Fibroblast of skin of left quadriceps (primary cell): ENCODE measurements at places on chromosomes 2 and 18.

DNA sequence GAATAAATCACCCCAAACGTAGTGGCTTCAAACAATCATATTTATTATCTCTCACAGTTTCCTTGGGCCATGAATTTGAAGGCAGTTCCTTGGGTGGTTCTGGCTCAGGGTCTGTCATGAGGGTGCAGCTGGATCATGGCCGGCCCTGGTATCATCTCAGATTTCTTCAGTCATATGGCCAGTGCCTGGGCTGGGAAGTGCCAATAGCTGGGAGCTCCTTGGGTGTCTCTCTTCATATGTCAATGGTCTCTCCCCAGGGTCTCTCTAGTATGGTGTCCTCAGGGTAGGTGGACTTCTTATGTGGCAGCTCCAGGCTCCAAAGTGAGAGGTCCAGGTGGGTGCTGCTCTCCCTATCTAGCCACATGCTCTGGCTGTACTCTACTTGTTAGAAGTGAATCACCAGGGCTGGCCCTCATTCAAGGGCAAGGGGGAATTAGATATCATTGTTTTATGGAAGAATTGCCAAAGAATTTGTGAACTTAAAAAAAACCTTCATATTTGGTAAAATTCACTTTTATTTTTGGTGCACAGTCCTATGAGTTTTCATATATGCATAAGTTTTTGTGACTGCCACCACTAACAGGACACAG is 15.4 kb downstream of the FHOD3 start:
- no peak for DNase-seq

DNA sequence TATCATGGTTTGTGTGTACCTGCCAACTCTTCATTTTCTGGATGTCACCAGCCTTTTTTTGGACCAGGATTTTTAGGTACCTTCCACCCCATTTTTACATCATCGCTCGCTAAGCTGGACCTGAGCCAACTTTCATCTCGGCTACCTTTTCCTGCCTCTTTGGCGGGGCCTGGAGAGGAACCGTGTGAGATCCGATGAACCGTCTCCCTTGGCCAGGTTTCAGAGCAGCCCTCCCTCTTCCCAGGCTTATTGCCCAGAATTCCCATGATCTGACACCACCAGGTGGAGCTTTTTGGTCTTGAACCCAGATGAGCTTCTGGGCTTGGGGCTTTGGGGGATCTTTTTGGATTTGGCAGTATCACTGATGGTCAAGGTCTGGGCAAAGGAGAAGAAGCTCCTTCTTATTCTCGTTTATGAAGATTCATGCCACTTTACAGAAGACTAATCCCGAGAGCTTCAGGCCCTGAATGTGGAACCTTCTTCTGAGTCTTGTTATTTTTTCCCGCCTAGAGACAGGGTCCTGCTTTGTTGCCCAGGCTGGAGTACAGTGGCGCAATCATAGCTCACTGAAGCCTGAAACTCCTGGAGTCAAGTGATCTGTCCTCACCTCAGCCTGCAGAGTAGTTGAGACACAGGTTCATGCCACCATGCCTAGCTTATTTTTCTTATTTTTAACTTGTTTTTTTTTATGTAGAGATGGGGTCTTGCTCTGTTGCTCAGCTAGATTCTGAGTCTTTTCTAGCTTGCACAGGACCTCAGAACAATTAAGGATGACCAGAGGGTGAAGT is 50.4 kb downstream of the GATA6 start:
- DNase-seq, result no peak

DNA sequence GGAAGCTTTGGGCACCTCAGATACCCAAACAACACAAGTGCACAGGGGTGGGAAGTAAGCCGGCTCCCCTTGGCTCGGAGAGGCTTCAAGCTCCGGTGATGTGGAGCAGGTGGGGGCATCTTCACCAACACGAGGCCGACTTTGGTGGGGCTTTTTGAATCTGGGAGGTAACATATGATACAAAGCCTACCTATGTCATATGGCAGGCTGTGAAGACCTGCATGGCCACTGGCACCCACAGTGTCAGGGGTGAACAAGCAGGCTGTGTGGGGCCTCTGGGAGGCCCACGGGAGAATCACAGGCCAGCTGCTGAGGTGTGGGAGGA is 109.0 kb downstream of the EIPR1 start:
- DNase-seq, result no peak

DNA sequence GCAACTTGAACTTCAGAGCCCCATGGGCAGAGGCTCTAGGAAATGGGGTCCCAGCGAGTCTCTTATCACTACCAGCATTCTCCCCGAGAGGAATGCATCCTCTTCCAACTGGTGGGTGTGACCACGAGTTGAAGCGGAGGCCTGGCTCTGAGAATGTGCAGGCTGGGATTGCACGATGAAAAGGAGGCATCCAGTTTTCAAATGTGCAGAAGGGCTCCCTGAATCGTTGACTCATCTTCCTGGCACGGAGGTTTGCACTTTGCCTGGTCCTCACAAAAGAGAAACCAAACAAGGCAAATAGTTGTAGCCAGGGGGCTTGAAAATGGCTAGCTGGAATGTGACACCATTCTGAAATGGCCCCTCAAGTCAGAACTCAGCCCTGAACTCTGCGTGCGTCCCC is 216.7 kb downstream of the GLI2 start:
- DNase-seq, result peak; percentile 60

- no peak for DNase-seq
Observed at GRCh38 chr2:3631851-3632659, 25.9 kb upstream of the ALLC start.

- no peak for DNase-seq
Observed at GRCh38 chr2:120992791-120993555, 257.3 kb downstream of the GLI2 start.

DNA sequence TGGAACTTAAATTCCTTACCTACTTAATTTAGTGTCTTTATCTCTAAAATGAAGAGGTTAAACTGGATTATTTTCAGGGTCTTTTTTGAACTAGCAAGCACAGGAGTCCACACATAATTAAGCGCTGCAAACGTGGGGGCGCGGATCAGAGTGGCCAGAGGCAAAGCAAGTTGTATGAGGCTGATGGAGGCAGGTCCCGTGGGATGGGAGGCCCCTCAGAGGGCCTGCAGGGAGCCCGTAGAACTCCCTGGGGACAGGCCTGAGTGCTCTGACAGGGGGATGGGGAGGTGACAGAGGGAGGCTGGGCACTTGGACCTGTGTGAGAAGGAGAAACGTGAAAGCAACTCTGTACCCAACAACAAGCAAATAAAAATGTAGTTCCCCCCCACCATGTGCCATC is 177.8 kb downstream of the ACKR3 start:
- DNase-seq, result no peak

- DNase-seq, result no peak
Observed at GRCh38 chr18:74141667-74142066, 6.0 kb downstream of the FBXO15 start.

- DNase-seq, result no peak
Observed at GRCh38 chr2:234143896-234144295, 93.4 kb downstream of the SPP2 start.

DNA sequence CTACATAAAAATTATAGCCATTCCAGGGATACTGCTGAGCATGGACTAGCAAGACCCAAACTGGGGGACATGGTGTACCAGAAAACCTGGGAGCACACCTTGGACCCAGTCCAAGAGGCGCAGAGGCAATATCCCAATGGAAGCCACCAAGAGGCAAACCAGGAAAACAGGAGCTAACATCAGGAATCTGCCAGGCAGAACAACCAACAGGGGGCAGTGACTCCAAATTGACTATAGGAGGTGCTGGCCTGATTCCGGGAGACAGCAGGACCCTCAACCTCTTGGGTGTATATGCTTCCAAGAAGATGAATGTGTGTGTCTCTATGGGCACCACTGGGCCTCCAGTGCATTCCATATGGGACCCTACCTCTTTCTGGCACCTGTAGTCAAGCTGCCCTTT is 172.7 kb upstream of the ARL4C start:
- no peak for DNase-seq

DNA sequence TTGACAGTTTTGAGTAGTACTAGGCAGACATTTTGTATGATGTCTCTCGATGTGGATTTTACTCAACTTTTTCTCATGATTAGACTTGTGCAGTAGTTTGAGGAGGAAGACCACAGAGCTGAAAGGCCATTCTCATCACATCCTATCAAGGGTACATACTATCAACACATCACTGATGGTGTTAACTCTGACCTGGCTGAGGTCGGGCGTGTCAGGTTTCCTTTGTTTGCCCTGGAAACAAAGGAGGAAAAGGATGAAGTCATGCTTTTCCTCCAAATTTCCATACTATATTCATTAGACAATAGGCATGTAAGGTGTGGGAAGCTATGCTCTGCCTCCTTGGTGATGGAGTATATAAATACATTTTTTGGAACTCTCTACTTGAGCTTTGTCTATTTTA is 211.1 kb downstream of the DSEL start:
- no peak for DNase-seq

DNA sequence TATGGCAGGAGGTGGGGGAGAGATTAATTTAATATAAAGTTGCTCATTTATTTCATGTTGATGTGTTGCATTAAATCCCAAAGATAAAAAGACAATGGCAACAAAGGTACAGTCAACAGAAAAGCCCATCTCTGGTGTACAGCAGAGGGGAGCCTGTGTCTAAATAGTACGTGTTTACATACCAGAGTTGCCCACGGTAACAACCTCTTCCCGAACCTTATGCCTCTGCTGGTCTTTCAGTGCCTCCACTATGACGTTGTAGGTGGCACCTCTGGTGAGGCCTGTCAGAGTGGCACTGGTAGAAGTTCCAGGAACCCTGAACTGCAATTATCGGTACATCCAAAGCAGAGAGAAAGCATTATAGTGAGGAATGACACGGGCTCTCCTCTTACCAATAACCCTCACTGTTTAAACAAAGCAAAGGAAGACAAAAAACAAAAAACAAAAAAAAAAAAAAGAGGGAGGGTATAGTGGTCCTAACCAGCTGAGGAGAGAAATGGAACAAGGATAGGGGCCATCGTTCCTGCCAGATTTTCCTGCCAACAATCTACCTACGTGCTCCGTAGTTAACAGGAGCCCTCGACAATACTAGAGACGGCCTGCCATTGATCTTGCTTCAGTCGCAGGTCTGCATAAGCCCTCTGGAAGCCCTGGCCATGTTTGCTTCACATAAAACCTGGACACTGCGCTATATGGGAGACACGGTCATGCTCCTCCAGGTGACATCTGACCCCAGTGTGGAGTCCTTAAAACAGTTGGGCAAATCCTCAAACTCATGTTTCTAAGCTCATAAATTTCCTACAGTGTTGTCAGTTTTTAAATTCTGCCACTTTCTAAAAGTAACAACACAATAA is 58.5 kb downstream of the ATIC start:
- no peak for DNase-seq

DNA sequence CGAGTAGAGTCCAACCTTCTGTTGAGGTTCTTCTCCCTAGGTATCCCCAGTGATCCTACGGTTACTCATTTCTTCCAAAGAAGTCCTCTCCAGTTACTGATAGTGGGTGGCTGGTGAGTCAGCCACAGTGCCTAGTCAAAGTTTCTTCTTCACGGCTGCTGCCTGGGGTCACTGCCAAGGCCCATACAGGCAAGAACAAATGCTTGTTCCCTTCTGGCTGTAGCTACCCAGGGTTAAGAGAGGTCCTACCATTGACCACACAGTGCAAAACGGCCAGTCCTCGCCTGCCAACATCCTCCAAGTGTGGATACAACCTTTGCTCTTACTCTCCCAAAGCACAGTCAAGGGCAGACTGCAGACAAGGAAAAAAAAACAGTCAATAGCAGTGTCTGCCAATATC is 2.9 kb upstream of the PTPN4 start:
- DNase-seq, result peak; percentile 9

DNA sequence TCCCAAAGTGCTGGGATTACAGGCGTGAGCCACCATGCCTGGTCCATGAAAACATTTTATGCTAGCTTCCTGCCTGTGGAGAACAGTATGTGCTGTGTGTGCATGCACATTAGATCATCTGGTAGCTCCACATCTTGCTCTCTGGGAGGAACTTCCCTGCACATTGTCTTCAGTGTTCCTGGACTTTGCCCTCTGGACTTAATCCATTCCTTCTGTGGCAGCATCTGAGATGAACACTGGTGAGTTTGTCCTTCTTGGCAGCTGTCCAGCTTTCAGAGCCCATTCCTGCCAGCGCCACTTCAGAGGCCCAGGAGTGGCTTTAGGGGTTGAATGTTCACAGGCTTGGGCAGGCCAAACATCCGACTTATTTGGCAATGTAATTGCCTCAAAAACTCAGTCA is 65.2 kb downstream of the POU3F3 start:
- no peak for DNase-seq

DNA sequence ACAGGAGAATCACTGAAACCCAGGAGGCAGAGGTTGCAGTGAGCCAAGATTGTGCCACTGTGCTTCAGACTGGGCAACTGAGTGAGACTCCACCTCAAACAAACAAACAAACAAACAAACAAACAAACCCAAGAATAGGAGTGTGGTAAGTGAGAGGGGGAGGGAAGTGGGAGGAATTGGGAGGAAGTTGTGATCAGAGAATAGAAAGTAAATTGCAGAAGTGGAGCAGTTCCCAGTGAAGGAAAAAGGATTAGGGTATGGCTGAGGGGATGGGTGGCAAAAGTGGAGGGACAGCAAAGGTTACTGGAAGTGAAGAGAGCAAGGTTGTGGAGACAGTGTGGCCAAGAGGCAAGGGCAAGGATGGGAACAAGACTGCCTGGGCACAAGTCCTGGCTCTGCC is 41.1 kb upstream of the C1GALT1C1L start:
- DNase-seq, result no peak

DNA sequence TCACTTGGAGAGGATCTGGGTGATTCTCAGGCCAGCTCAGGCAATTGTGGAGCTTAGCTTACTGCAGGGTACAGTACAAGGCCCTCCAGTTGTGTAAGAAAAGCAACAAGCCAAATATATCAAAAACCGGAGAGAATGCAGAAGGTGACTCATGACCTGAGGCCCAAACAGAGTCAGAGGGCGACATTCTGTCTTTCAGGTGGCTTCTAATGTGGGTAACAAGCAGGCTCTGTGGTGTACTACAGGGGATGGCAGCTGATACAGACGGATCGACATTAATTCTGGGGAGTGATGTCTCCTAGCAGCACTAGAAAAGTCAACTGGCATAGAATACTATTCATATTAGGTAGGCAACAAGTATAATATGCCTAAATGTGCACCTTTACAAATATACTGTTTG is 219.5 kb upstream of the SOX11 start:
- DNase-seq, result no peak

GRCh38 chr2:71783215-71783614 is 329.9 kb downstream of the DYSF start:
- DNase-seq, result no peak

- no peak for DNase-seq
Observed at GRCh38 chr2:30192314-30192713, 39.0 kb upstream of the LBH start.

- DNase-seq, result no peak
Observed at GRCh38 chr2:207503234-207503633, 26.5 kb upstream of the CREB1 start.
